ENCODE measurements at places on chromosomes 12 and 14. TPM values are rescaled to one million over a fixed set of nuclear protein-coding genes. Genes with fewer than 3 reads are reported as not detected.

LMNTD1 gene
- not detected for total RNA-seq

ZNF891 gene
- 1.2 TPM for total RNA-seq

RNFT2 gene
- 2.3 TPM for total RNA-seq

NELL2 gene
- 0.26 TPM for total RNA-seq

RDH16 gene
- total RNA-seq, result 0.17 TPM

PRPH gene
- total RNA-seq, result 0.50 TPM

All from fibroblast of lung (primary cell).